ENCODE measurements at places on chromosomes 12 and 14.

GRCh38 chr12:65232476-65233077 lies 45.9 kb upstream of the MSRB3 start:
- no peaks in the 10 kb centered on the region for H3K27me3 ChIP-seq
- H3K4me1 ChIP-seq = no peaks in the 10 kb centered on the region
- DNase-seq = peak; percentile 38
- no peak overlapping the region for H3K27ac ChIP-seq
- H3K36me3 ChIP-seq = no peaks in the 10 kb centered on the region

- peaks cover 23% of the 10 kb centered on the region for H3K4me1 ChIP-seq
- no peak overlapping the region for H3K4me3 ChIP-seq
- H3K36me3 ChIP-seq = no peaks in the 10 kb centered on the region
Observed at GRCh38 chr12:49868449-49868848, 25.5 kb upstream of the BCDIN3D start.

DNA sequence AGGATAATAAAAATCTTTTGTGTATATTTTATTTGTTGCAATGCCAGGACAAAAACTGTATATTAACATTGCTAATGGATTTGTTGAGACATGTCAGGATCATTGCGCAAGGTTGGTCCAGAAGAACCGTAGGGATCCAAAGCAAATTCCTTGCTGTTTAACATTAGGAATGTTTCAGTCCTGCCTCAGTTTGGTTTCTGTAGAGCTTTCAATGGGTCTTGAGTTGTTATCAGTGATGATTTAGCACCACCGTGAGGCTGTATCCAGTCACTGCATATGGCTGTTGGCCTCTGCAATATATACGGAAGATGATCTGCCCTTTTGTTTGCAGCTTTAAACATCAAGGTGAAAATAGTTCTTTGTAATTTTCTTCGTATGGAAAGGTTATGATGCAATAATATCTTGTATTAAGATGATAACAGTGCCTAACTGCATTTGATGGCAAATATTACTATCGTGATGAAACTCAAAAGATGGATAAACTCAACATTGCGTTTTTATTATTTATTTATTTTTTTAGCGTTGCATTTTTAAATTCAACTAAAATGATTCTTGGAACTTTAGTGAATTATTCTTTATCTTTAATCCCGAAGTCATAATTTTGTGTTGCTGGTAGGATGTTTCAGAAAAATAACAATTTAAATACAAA lies 231.2 kb downstream of the AKAP6 start:
- peaks cover 2% of the 10 kb centered on the region for H3K4me1 ChIP-seq
- no peaks in the 10 kb centered on the region for H3K36me3 ChIP-seq
- no peak overlapping the region for H3K27ac ChIP-seq
- DNase-seq = peak; percentile 82

- H3K36me3 ChIP-seq = no peaks in the 10 kb centered on the region
- H3K4me1 ChIP-seq = no peaks in the 10 kb centered on the region
- H3K27me3 ChIP-seq = no peaks in the 10 kb centered on the region
Observed at GRCh38 chr12:132533584-132533958, 43.6 kb downstream of the FBRSL1 start.

GRCh38 chr14:36522972-36523715 lies 3.1 kb upstream of the NKX2-1 start:
- H3K27ac ChIP-seq = no peak overlapping the region
- no peaks in the 10 kb centered on the region for H3K36me3 ChIP-seq

DNA sequence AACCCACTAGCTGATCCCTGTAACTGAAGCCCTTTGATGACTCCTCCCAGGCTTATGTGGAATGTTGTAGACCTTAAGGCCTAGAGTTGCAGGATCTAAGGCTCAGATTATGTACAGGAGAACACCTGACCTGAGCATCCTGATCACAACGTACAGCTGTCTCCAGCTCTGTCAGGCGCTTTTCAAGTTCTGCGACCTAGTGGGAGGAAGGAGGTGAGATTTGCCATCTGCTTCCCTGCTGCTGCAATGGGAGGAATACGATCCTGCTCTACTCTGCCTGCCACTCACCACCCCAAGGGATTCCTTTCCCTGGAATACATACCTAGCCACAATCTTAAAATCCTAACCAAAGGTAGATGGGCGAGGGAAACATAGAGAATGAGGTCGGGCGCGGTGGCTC lies 10.5 kb downstream of the MBD6 start:
- no peak for DNase-seq
- peaks cover 70% of the 10 kb centered on the region for H3K36me3 ChIP-seq
- no peak overlapping the region for H3K4me3 ChIP-seq
- H3K27ac ChIP-seq = no peak overlapping the region
- H3K27me3 ChIP-seq = no peaks in the 10 kb centered on the region

DNA sequence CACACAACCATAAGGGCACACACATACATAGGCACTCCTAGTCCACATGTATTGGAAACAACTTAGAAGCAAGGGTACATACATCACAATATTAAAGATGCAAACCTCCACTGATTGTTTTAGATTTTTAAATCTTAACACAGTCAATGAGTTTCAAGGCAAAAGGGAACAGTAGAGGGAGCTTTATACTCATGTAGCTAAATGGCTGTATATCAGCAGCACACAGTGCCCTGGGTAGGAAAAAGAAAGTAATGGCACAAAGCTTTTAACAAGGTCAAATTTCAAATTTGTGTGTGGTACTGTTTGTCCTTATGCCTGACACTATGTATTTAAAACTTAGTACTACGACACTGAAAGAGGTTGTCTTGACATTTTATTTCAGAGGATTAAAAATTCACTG lies 262.0 kb downstream of the MED13L start:
- H3K36me3 ChIP-seq = peaks cover 17% of the 10 kb centered on the region
- H3K4me1 ChIP-seq = 0 out of 2 replicates have a peak, but pooled peaks cover 1% of the 10 kb centered on the region
- peak; percentile 68 for DNase-seq
- H3K4me3 ChIP-seq = no peak overlapping the region

- no peaks in the 10 kb centered on the region for H3K36me3 ChIP-seq
- no peak overlapping the region for H3K4me3 ChIP-seq
- H3K27ac ChIP-seq = no peak overlapping the region
- no peaks in the 10 kb centered on the region for H3K27me3 ChIP-seq
- no peak for DNase-seq
Observed at GRCh38 chr12:40681148-40681547, 11.1 kb upstream of the CNTN1 start.

GRCh38 chr12:45388545-45388944 lies 172.7 kb downstream of the ANO6 start:
- DNase-seq = peak; percentile 58
- H3K27ac ChIP-seq = no peak overlapping the region
- no peaks in the 10 kb centered on the region for H3K4me1 ChIP-seq
- no peak overlapping the region for H3K4me3 ChIP-seq

- no peaks in the 10 kb centered on the region for H3K36me3 ChIP-seq
- no peak overlapping the region for H3K27ac ChIP-seq
- no peak overlapping the region for H3K4me3 ChIP-seq
Observed at GRCh38 chr14:79404874-79405511, 806.3 kb downstream of the DIO2 start.

DNA sequence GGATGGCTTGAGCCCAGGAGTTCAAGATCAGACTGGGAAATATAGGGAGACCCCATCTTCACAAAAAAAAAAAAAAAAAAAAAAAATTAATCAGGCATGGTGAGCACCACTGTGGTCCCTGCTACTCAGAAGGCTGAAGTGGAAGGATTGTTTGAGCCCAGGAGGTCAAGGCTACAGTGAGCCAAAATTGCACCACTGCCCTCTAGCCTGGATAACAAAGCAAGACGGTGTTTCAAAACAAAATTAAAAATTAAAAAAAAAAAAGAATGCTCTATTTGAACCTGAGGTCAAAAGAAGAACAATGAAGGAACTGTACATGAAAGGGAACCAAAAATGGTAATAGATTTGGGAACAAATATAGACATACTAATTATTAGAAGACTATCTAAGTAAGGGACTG lies 40.4 kb downstream of the BMP4 start:
- H3K27me3 ChIP-seq = no peaks in the 10 kb centered on the region
- no peak overlapping the region for H3K4me3 ChIP-seq
- H3K27ac ChIP-seq = no peak overlapping the region

GRCh38 chr12:47362126-47362705 lies 282.5 kb upstream of the AMIGO2 start:
- no peaks in the 10 kb centered on the region for H3K27me3 ChIP-seq
- no peaks in the 10 kb centered on the region for H3K4me1 ChIP-seq
- H3K27ac ChIP-seq = no peak overlapping the region
- H3K36me3 ChIP-seq = no peaks in the 10 kb centered on the region
- no peak for DNase-seq

DNA sequence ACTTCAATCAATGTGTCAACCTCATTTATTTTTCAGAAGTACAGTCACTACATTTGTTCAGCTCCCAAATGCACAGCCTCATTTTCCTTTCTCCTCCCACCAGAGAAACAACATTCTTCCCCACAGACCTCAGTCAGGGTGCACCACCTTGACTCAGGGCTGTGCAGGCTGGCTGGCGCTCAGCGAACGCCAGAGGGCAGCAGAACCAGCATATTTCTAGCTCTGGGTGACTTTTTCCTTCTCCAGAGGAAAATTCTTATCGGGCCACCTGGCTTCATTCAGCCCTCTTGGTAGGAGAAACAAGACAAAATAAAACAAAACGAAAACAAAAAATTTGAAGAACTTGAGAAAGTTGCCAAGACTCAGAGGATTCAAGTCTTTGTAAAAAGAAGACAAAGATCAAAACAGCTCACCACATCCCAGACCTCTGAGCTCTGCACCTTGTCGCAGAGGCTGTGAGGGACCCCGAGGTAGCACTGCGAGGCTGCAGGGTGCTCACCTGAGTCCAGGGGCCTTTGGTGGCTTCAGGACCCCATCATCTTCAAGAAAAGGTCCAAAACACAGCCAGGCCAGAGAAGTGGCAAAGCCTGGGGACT lies 33.7 kb downstream of the PAH start:
- no peak overlapping the region for H3K27ac ChIP-seq
- no peaks in the 10 kb centered on the region for H3K4me1 ChIP-seq
- no peak overlapping the region for H3K4me3 ChIP-seq
- no peaks in the 10 kb centered on the region for H3K27me3 ChIP-seq

GRCh38 chr14:96823652-96824051 lies 26.5 kb downstream of the VRK1 start:
- H3K4me3 ChIP-seq = no peak overlapping the region
- no peaks in the 10 kb centered on the region for H3K36me3 ChIP-seq
- H3K4me1 ChIP-seq = peaks cover 4% of the 10 kb centered on the region

- H3K4me1 ChIP-seq = no peaks in the 10 kb centered on the region
- H3K36me3 ChIP-seq = no peaks in the 10 kb centered on the region
- no peak overlapping the region for H3K4me3 ChIP-seq
- no peak overlapping the region for H3K27ac ChIP-seq
Observed at GRCh38 chr12:40831916-40832315, 139.7 kb downstream of the CNTN1 start.

DNA sequence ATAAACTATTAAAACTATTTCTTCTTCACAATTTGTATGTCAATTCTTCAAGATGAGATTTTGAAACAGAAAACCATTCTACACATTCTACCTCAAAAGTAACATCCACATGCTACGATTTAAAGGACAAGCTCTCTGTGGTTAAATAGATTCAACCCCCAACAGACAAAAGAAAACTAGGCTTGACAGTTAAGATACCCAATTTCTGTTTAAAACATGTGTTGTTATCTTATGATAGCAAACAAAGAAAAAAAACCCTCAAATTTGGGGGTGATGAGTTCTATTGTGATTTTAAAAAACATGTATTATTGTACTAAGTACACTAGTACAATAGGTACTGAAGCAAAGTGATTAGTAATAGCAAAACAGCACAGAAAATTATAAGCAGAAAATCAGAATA lies 33.8 kb downstream of the ATF7 start:
- DNase-seq = no peak
- no peak overlapping the region for H3K4me3 ChIP-seq
- H3K4me1 ChIP-seq = peaks cover 3% of the 10 kb centered on the region
- no peaks in the 10 kb centered on the region for H3K27me3 ChIP-seq
- no peak overlapping the region for H3K27ac ChIP-seq

DNA sequence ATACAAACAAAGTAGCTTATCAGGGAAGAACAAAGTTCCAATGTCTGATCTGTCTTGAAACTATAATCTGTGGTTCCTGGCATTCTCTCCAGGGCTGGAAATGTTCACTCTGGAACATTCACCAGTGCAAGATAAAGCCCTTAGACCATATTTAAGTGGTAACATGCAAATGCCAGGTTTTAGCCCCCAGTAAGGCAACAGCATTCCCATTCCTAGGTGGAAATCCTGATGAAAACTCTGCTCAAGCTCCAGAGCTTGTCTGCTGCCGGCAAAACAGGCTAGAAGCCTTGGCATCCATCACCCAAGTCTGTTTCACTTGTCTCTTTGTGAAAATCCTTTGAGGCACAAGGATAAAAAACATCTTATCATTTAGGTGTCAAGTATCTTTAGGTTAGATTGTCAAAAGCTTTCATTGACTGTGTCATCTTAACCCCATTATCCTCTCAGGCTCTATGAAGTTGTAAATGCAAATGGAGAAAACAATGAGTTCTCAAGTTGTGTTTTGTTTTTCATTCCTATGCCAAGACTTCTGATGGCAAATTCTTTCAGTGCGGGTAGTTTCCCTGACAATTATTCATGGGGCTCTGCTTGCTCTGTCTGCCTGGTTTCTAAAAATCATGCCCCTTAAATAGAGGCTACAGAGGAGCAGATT lies 344.7 kb downstream of the NELL2 start:
- H3K4me1 ChIP-seq = no peaks in the 10 kb centered on the region
- no peak overlapping the region for H3K27ac ChIP-seq
- no peaks in the 10 kb centered on the region for H3K36me3 ChIP-seq
- H3K4me3 ChIP-seq = no peak overlapping the region
- DNase-seq = no peak

GRCh38 chr12:49231878-49232655 lies 32.8 kb upstream of the TUBA1C start:
- H3K27me3 ChIP-seq = no peaks in the 10 kb centered on the region
- DNase-seq = no peak
- no peaks in the 10 kb centered on the region for H3K36me3 ChIP-seq
- no peak overlapping the region for H3K4me3 ChIP-seq
- peak overlapping the region; percentile 54 for H3K27ac ChIP-seq

- DNase-seq = no peak
- no peaks in the 10 kb centered on the region for H3K27me3 ChIP-seq
- no peak overlapping the region for H3K4me3 ChIP-seq
- H3K27ac ChIP-seq = no peak overlapping the region
Observed at GRCh38 chr12:57717131-57717530, 21.4 kb downstream of the AGAP2 start.

- H3K27ac ChIP-seq = no peak overlapping the region
- peaks cover 17% of the 10 kb centered on the region for H3K36me3 ChIP-seq
- no peak overlapping the region for H3K4me3 ChIP-seq
- no peaks in the 10 kb centered on the region for H3K27me3 ChIP-seq
Observed at GRCh38 chr12:46516238-46516932, 143.8 kb upstream of the SLC38A2 start.

- no peak overlapping the region for H3K27ac ChIP-seq
- H3K4me3 ChIP-seq = no peak overlapping the region
- no peaks in the 10 kb centered on the region for H3K27me3 ChIP-seq
- no peaks in the 10 kb centered on the region for H3K36me3 ChIP-seq
- DNase-seq = no peak
- H3K4me1 ChIP-seq = no peaks in the 10 kb centered on the region
Observed at GRCh38 chr14:41349289-41349910, 257.3 kb upstream of the LRFN5 start.

Measured in IMR-90 (cell line).